Uterus (tissue), 4 donors: ENCODE measurements at places on chromosomes 3 and 15. TPM values are rescaled to one million over a fixed set of nuclear protein-coding genes. Genes with fewer than 3 reads are reported as not detected.

SKOR1 gene
- 0.77 TPM for total RNA-seq

RLBP1 gene
- total RNA-seq = not detected

GXYLT2 gene
- 16.8 TPM for total RNA-seq

IGF2BP2 gene
- total RNA-seq = 2.9 TPM

RPS27L gene
- total RNA-seq = 207 TPM

GOLGA8S gene
- total RNA-seq = not detected

GOLGA6A gene
- total RNA-seq = 0.58 TPM

KLHL40 gene
- total RNA-seq = not detected

GABRR3 gene
- not detected for total RNA-seq

MUSTN1 gene
- total RNA-seq = 1.8 TPM

SCAANT1 gene
- total RNA-seq = not detected

SEMA4B gene
- total RNA-seq = 50.1 TPM
